ENCODE measurements at places on chromosomes 7 and 10.

DNA sequence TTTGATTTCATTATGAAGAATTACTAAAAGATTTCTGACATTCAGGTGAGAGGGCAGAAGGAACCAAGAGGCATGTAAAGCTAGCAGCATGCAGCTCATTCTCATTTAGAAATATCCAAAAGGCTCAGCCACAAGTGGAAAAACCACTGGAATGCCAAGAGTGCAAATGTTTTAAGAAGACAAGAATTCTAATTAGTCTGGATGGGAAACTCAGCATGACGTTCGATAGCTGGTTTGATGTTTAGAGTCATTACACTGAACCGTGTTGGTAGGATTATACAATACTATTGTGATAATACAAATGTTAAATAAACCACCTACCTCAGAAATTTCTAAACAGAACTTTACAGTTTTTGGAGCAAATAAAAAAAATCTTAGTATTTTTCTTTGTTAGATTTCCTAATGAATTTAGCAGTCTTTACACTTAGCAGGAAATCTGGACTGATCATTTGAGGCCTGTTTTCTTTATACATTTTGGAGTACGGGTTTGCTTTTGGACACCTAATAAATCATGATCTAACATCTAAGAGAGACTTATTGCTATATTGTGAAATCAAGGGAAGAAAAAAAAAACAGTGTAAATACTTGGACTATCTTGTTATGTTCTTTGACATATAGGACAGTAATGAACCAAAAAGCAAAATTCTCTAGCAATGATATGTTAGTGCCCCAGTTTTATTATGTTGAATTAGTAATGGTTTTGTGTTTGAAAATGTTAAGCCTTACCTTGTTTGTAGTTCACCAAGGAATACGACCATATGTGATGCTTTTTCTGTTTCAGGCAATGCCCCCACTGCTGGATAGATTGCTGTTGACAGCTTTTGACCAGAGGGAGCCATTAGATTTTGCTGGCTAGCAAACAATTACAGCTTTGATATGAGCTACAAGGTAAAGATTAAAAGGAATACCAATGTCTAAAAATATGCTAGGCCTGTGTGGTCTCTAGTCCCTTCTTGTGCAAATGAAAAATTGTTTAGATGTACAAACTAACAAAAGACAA is 354.1 kb upstream of the SEMA3A start:
- no peak for DNase-seq

DNA sequence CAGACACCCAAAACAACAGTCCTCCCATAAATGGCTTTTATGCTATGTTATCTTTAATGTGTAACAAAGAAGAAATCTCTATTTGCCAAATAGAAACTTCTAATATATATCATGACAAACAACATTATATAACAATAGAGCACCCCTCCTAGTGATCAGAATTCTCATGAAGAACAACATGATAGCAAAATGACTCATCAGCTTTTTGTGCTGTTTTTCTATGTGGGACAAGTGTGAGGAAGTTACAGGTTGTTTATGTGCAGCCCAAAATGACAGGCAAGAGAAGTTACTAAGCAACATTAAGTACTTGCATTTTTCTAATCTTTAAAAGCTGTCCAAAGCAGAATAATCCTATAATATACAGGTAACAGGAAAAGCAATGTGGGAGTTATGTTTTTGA is 7.7 kb downstream of the DGKB start:
- no peak for DNase-seq

DNA sequence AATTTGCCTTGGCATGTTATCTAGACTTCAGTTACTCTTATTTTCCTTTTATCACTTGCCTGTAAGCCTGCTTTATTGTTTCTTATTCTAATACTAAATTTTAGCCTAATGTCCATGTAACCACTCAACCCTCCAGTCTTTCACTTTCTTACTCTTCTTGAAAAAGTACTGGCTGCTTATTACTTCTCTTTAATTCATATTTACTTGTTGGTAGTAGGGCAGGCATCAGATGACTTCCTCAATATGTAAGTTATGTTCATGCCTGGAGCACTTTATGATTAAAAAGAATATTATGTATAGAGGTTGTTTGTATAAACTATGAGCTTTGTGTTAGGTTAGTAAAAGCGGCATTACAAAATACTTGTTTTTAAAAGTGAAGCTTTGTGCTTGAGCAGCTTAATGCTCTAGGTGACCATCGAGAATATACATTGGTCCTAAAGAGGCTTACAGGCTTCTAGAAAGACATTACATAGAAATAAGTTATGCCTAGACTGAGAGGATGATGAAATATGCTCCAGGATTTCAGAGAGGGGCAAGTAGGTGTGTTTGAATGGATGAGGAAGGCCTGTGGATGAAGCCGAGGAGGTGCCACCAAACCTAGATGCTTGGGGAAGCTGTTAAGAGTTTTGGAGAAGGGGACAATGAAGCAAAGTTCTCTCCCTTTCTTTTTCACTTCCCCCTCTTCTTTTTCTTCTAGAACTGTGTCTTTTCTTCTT is 207.1 kb upstream of the HDAC9 start:
- no peak for DNase-seq

GRCh38 chr10:70324951-70325781 is 41.4 kb upstream of the NPFFR1 start:
- no peak for DNase-seq

DNA sequence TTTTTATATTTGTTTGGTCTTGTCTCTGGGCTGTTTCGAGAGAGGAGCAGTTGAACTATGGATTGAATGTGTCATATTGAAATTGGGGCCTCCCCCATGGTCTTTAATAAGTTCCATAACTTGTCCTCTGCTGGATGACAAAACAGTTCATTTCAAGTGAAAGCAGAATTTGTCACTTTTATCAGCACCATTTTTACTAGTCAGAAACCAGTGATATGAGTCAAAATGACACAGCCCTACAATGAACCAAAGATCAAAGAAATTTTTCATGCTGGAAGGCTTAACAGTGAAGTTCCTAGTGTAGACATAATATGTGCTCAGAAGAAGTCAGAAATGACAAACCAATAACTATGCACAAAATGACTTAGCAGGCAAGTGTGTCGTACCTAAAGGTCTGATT is 133.6 kb upstream of the VWC2 start:
- no peak for DNase-seq

DNA sequence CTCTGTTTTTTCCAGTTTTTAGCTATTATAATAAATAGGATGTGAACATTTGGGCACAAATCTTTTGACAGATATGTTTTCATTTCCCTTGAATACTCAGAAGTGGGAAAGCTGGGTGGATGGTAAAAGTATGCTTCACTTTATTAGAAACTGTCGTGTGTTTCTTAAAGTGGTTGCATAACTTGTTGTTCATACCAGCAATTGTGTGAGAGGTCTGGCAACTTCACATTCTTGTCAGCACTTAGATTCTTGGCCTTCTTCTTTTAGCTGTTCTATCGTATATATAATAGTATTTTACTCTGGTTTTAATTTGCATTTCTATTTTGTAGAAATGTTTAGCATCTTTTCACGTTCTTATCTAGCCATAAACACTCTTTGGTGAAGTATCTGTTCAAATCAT is 894.4 kb downstream of the KCNMA1 start:
- DNase-seq, result no peak

DNA sequence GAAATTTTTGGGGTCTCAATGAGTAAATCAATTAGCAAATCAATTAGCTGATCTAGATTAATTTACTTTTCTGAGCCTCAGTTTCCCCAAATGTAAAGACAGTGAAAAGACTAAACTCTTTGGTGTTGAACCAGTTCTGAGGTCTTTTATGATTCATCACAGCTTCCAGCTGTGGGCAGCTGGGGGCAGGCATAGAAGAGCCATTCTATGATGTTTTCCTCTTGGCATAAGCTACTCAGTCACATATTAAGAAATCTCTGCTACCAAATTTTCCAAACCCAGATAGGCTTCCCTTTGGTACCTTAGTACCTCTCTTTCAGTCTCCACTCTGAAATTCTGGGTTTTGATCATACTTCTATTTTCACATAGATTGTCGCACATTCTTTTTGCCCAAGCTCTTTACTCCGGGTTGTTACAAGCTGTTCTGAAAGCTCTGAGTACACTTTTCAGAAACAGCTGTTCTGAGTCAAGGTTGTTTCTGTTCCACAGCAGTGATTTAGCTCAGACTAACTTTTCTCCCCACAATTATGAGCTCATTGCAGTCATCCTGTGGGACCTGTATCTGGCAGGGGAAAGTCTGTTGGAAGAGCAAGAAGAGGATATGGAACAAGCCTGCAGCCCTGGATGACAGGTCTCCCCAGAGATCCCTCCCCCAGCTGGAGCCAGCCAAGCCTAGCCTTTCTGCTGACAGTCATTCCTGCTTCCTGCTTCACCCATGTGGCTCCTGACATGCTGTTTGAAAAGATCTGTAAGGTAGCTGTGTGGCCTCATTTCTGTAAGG is 599.6 kb upstream of the GHITM start:
- DNase-seq, result no peak

- no peak for DNase-seq
These were observed 131.4 kb upstream of the ODAD2 start for GRCh38 chr10:28130267-28130666.

GRCh38 chr7:2503056-2503941 is 16.3 kb upstream of the LFNG start:
- no peak for DNase-seq

GRCh38 chr7:116307253-116307652 is 96.9 kb downstream of the TES start:
- DNase-seq, result no peak

DNA sequence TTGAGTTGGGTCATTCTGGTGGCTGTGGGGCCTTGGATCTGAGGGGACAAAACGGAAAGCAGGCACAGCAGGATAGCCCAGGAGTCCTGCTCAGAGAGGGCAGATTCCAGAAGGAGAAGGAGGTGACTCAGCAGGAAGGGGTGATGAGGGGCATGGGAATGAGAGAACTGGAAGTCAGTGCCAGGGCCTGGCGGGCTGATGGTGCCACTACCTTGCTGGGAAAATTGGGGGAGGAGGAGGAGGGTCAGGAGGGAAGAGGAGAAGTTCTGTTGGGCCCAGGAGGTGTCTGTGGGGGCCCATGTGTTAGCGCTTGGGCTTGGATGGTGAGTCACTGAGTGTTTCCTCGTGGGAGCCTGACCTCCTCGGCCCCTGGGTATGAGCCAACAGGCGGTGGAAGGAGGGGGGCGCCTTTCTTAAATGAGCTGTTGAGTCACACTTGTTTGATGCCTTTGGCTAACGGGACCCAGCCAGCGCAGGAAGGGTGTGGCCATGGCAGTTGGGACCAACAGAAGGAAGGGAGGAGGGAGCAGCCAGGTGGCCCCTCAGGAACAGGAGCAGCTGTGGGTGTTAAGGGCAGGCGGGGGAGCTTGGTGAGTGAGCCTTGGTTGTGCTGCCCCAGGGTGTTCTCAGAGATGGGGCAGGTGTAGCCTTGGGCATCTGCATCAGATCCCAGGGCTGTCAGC is 130.0 kb upstream of the BTBD16 start:
- no peak for DNase-seq

GRCh38 chr10:121580276-121581116 is 17.7 kb downstream of the FGFR2 start:
- no peak for DNase-seq

GRCh38 chr7:53993224-53993623 is 549.0 kb upstream of the VSTM2A start:
- DNase-seq, result no peak

GRCh38 chr10:77006836-77007511 is 630.6 kb downstream of the KCNMA1 start:
- DNase-seq, result no peak

DNA sequence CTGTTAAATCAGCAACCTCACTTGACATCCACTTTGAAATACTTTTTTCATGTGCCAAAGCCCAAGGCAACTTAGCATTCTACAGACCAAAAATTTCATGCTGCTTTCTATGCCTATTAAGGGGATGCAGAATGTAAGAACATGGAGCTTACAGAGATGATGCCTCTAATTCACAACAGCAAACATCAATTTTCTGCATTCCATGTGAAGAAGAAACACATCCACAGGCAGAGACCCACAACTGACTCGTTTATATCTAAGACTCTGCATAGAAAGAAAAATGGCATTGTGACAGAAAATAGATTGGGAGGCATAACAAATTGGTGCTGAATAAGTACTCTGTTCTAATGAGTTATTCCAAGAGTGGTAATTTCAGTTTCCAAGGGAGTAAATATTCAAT is 107.6 kb downstream of the SGMS1 start:
- DNase-seq, result no peak

DNA sequence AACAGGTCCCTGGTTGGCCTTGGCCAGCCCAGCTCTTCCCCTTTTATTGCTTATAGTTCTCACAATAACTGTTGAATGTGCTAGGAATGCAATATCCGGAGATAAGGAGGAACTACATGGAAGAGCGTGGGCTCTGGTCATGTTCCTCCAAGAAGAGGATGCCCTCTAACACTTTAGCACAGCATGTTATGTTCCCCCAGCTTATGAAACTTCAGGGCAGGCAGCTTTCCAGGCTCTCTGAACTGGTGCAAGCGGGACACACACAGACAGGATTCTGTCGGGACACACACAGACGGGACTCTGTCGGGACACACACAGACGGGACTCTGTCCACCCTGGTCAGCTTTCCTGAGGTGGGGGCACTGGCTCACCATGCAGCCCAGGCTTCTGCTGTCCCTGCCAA is 141.6 kb downstream of the PKD1L1 start:
- DNase-seq, result no peak

GRCh38 chr7:64999165-65000004 is 7.1 kb downstream of the ERV3-1 start:
- DNase-seq, result no peak

DNA sequence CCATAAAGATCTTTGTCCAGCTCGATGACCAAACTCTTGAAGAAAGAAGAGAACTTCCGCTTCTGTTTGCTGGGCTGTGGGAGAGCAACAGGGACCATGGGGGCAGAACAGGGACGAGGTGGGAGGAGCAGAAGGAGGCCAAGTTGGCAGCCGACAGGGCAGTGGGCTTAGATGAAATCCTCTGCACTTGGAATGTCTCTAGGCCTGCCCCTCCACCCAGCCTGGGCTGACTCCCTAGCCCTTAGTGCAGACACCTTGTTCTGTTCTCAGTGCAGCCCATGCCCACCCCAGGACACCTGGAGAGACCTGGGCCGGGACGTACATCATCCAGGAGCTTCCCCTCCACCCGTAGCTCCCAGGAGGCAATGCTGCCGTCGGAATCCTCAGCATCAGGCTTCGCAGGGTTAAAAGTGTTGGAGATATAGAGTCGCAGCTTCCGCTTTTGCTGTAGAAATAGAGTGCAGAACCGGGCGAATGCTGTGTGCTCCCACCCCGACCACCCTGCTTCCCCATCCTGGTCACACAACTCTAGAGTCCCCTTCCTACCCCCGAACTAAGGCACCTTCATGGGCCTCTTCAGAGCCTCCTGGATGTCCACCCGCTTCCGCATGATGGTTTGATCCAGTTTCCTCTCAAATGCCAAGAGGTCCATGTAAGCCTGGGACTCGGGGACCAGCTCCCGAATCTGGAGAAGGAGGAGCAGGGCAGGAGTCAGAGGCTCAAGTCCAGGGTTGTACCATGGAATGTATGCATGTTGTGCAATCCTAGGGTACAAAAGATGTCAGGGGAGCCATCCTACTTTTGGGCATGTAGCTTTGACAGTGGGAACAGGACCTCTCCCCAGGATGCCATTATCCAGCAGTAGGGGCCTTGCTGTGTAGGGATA is 6.1 kb downstream of the SMARCD3 start:
- DNase-seq, result no peak

- DNase-seq, result no peak
These were observed 1.1 kb upstream of the LBX1 start for GRCh38 chr10:101230183-101230917.

GRCh38 chr10:5553400-5554170 is 28.8 kb downstream of the CALML3 start:
- DNase-seq, result no peak

GRCh38 chr7:43766564-43766963 is 8.1 kb downstream of the BLVRA start:
- no peak for DNase-seq

- no peak for DNase-seq
These were observed 74.8 kb upstream of the SVIL start for GRCh38 chr10:29709484-29710002.
